Spleen (tissue), 13 donors: ENCODE measurements at places on chromosomes 13 and 19. TPM values are rescaled to one million over a fixed set of nuclear protein-coding genes. Genes with fewer than 3 reads are reported as not detected.

RPS15 gene
- 5,793 TPM for polyA plus RNA-seq

CCL25 gene
- polyA plus RNA-seq: 0.42 TPM

JAK3 gene
- 81.1 TPM for polyA plus RNA-seq

GRCh38 chr19:9309974-9310446, 372 bp upstream of the ZNF699 start:
- peak; percentile 94 for DNase-seq

- peak; percentile 59 for DNase-seq
Observed at GRCh38 chr19:6668691-6669090, 1.3 kb downstream of the TNFSF14 start.
